Astrocyte (in vitro differentiated cells and primary cell): ENCODE measurements at places on chromosomes 7 and 10. TPM values are rescaled to one million over a fixed set of nuclear protein-coding genes. Genes with fewer than 3 reads are reported as not detected.
A peak's percentile ranks its signal among the peaks of the same experiment; 100 is the strongest.

The HPSE2 gene
- 0.14 TPM in 1 of 2 replicates, not detected in the other for total RNA-seq

The GATA3 gene
- total RNA-seq = 11.8 and 17.6 TPM in 2 replicates

The ZNF33A gene
- 8.4 and 11.6 TPM in 2 replicates for total RNA-seq

The DNAH11 gene
- total RNA-seq = 0.43 and 0.72 TPM in 2 replicates

The ADCYAP1R1 gene
- total RNA-seq = 0.05 and 0.14 TPM in 2 replicates

The COL17A1 gene
- total RNA-seq = 2.6 and 10.1 TPM in 2 replicates

The ATOH7 gene
- 0.19 TPM in 1 of 2 replicates, not detected in the other for total RNA-seq

The NPTX2 gene
- total RNA-seq = 2.4 and 4.2 TPM in 2 replicates

The GIMAP4 gene
- total RNA-seq = not detected in 2 replicates

The GPR85 gene
- total RNA-seq = 0.73 and 1.3 TPM in 2 replicates

The ST8SIA6 gene
- 0.12 TPM in 1 of 2 replicates, not detected in the other for total RNA-seq

The CAMK2B gene
- total RNA-seq = 0.18 TPM in 1 of 2 replicates, not detected in the other

GRCh38 chr7:37421861-37422500 is 26.7 kb downstream of the ELMO1 start:
- DNase-seq = no peak

DNA sequence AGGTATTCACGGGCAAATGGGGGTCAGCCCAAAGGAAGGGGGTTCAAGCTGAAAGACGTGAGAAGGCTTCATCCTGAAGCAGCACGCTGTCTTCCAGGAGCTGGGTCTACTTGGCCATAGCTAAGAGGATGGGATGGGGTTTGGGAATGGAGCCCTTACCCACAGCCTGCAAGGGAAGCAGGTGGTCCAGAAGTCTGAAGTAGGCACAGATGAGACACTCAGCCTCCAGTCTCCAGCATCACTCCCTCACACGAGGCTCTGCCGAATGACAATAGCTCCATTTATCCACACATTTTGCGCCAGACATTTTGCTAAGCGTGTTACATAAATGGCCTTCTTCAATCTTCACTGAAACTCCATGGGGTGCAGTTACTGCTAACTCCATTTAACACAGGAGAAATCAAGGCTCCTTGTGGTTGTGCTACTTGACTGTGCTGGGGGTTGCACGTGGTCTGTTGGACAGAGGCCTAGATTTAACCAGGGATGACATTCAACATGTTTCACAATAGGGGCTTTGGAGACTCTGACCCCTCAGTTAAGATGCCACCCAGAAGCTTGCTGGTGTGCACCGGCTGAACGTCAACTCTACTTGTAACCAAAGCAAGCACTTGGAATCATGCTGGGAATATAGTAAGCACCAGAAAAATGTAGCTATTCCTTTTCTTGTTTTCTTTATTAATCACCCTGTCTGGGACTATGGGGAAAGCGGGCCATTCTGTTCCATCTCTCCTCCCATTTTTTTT is 85.3 kb downstream of the FAM241B start:
- DNase-seq = peak; percentile 62

DNA sequence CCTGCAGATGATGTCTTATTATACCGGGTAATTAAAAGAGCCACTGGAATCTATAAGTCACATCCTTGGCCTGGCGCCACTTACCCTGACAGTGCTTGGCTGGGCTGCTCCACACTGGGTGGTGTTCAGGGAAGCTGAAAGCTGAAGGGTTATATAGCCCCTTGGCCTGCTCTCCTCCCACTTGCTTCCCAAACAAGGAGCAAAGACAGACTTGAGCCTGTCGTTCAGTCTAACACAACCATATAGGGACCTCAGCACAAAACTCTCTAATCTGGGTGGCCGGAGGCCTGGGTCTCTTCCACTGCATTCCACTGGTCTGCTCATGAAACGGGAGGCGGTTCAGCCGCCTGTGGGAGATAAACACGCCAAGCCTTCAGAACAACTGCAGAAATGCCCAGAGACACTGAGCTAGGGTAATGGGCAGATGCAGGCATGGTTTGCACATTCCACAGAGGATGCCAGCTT is at the start of gene ACTA2:
TSS of gene ACTA2 (minus strand) at position 127 of the 465 bp plus-strand sequence. CDS start 3,843 bp downstream, outside the sequence.
- peak; percentile 92 for DNase-seq

DNA sequence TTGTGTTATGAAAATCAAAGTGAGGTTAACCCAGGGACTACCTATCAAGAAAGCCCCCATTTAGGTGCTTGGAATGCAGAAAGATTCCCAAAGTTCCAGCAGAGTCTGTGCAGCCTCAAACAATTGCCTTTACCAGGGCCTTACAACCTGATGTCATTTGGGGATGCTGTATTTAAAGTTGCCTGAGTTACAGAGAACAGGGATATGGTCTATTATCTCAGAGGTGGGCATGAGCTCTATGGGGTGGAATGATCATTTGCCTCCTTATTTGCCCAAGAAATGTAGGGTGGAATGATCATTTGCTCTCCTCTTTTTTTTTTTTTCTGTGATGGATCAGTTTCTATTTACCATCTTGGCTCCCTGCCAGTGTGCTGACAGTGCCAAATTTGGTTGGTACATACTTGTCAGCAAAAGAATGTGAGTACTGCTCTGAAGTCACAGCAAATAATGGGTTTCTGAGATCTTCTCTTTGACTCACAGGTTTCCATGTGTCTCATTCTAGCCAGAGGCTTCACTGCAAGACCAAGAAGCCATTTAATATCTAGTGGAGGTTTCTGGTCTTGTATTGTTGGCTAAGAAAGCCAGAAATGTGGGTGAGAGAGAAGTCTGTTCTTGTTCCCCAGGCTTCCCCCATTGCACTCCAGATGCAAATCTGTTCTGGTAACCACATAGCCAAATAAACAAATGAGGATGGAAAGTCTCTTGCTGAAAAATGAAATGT is 45.5 kb upstream of the ZNRF2 start:
- DNase-seq = peak; percentile 55

DNA sequence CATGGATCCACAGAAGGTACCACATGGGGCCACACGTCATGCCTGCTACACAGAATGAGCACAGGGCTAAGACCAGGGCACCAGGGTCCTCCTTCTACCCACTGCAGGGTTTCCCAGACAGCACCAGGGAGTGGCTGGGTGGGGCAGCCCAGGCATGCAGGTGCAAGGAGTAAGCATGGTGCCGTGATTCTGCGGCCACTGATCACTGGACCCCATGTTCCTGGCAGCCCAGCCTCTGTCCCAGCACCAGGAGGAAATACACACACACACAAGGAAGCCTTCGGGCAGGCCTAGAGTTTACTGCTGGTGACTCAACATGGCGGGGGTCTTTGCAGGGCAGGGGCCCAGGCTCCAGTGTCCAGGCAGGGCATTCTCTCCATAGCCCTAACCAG is 13.9 kb downstream of the ATP6V1F start:
- no peak for DNase-seq

- peak; percentile 35 for DNase-seq
Observed at GRCh38 chr10:32377458-32378259, 30.7 kb upstream of the EPC1 start.

DNA sequence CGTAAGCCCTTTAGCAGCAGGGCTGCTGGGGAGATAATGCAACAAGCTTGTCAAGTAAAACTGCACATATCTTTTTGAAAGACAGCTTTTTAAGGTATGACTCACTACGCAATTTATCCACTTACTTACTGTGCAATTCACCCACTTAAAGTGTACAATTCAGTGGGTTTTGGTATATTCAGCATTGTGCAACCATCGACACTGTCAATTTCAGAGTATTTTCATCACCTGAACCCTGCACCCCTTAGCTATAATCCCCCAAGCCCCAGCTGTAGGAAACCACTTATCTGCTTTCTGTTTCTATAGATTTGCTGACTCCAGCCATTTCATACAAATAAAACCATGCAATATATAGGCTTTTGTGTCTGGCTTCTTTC is 168.0 kb downstream of the PTPN20 start:
- DNase-seq = peak; percentile 26

GRCh38 chr10:71177651-71178199 is 34.6 kb upstream of the UNC5B start:
- DNase-seq = no peak

- peak; percentile 99 for DNase-seq
Observed at GRCh38 chr7:41916450-41916927, 213.6 kb upstream of the INHBA start.

GRCh38 chr10:26574783-26575182 is 122.7 kb upstream of the PDSS1 start:
- no peak for DNase-seq

DNA sequence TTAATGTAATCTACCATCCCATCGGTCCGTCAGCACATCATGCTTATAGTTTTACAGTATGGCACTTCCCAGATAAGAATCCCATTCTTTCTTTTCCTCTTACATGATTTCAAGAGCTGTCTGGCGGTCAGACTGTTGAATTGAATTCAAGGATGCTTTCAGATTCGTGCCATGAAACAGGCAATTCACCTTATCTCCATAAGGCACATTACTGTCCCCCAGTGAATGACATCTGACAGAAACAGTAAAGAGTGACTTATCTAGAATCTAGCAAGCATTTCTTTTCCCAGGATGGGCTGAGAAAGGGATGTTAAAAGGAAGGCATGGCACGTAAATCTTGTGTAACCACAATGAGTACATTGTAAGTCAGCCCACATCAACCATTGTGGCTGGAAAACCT is 61.1 kb upstream of the SEM1 start:
- DNase-seq = no peak

DNA sequence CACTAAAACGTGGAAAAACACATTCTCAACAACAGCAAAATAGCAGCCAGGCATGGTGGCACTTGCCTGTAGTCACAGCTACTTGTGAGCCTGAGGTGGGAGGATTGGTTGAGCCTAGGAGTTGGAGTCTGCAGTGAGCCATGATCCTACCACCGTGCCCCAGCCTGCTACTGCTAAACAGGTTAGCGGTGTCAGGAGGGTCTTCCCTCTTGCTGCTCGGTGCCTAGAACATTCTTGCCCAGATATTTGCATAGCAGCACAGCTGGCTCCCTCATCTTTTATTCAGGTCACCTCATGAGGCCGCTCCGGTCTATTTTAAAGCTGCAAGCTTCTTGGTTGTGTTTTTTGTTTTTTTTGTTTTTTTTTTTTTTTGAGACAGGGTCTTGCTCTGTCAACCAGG is 2.9 kb upstream of the RABGEF1 start:
- no peak for DNase-seq

- DNase-seq = no peak
Observed at GRCh38 chr7:65238785-65239184, 134.9 kb upstream of the ZNF92 start.

GRCh38 chr10:34727595-34728033 is 87.5 kb downstream of the PARD3 start:
- peak; percentile 9 for DNase-seq
